ENCODE measurements at places on chromosomes 6 and 20. TPM values are rescaled to one million over a fixed set of nuclear protein-coding genes. Genes with fewer than 3 reads are reported as not detected.

DNA sequence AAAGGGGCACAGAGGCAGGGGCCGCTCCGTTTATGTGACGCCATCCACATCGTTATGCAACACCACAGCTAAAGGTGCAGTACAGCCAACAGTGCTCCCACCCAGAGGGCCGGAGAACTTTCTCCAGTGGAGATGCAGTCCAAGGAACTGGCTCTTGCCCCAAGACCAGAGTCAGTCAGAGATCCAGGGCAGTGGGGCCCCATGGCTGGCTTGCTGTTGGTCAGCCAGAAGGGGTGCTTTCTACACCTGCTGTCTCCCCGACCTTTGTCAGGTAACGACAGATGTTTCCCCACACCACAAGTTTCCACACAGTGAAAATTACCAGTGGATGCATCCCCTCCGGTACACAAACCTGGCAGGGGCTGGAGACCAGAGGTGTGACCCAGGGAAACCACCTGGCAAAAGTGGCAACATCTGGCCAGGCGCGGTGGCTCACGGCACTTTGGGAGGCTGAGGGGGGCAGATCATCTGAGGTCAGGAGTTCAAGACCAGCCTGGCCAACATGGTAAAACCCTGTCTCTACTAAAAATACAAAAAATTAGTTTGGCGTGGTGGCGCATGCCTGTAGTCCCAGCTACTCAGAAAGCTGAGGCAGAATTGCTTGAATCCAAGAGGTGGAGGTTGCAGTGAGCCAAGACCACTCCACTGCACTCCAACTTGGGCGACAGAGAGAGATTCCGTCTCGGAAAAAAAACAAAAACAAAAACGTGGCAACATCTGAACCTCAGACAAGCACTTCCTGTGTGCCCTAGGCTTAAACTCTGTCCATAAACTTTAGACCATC, 34.9 kb downstream of the UBE2V1 start:
- H3K4me3 ChIP-seq, result no peak overlapping the region
- H3K27ac ChIP-seq, result no peak overlapping the region
- H3K36me3 ChIP-seq, result peaks cover 9% of the 10 kb centered on the region
- H3K27me3 ChIP-seq, result no peaks in the 10 kb centered on the region
- H3K4me1 ChIP-seq, result peaks cover 4% of the 10 kb centered on the region

Gene C6orf141
- not detected for total RNA-seq

DNA sequence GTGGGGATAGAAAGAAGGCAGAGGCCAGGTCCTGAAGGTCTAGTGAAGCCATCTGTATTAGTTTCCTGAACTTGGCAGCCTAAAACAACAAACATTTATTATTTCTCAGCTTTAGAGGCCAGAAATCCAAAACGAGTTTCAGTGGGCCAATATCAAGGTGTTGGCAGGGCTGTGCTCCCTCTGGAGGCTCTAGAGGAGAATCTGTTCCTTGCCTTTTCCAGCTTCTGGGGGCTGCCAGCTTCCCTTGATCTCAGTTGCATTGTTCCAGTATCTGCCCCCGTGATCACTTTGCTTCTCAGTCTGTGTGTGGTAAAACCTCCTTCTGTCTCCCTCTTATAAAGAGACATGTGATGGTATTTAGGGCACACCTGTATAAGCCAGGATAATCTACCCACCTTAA, 82.4 kb downstream of the MAFB start:
- no peak for DNase-seq
- H3K27me3 ChIP-seq, result peaks cover 42% of the 10 kb centered on the region
- no peak overlapping the region for H3K27ac ChIP-seq
- no peaks in the 10 kb centered on the region for H3K36me3 ChIP-seq
- H3K4me1 ChIP-seq, result no peaks in the 10 kb centered on the region

GRCh38 chr6:135397172-135397952, 100.2 kb downstream of the AHI1 start:
- H3K27ac ChIP-seq, result no peak overlapping the region
- no peak overlapping the region for H3K4me3 ChIP-seq
- DNase-seq, result no peak
- H3K36me3 ChIP-seq, result peaks cover 10% of the 10 kb centered on the region
- no peaks in the 10 kb centered on the region for H3K4me1 ChIP-seq
- no peaks in the 10 kb centered on the region for H3K27me3 ChIP-seq

- no peaks in the 10 kb centered on the region for H3K36me3 ChIP-seq
- no peak for DNase-seq
- H3K27me3 ChIP-seq, result no peaks in the 10 kb centered on the region
- peak overlapping the region; percentile 39 for H3K27ac ChIP-seq
Observed at GRCh38 chr6:24909241-24910216, 26.2 kb downstream of the RIPOR2 start.

Gene GHRH
- not detected for total RNA-seq

DNA sequence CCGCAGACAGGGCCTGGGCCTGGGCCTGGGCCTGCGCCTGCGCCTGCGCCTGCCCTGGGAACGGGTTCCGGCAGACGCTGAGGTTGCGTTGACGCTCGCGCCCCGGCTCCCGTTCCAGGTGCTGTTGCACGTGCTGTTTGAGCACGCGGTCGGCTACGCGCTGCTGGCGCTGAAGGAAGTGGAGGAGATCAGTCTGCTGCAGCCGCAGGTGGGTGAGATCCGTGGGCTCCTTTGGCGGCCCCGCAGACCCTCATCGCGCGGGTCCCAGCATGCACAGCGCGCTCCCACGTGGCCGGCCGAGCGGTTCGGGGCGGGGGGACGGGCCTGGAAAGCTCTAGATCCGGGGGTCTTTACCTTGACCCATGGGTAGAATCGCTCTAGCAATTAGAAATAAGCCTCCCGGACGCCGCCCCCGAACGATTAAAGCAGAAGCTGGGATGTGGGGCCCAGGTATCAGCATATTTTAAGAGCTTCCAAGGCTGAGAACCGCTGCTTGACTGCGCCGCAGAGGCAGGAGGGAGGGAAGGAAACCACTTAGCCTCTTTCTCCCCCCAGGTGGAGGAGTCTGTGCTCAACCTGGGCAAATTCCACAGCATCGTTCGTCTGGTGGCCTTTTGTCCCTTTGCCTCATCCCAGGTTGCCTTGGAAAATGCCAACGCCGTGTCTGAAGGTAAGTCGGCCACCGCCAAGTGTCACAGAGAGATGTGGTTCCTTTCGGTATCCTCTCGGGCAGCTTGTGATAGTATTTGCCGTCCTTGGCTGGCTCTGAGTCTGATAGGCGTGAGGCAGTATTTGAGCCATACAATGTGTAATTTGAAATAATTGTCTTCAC, 508 bp downstream of the NOP56 start:
- H3K27ac ChIP-seq, result peak overlapping the region; percentile 82
- DNase-seq, result no peak
- peaks cover 31% of the 10 kb centered on the region for H3K36me3 ChIP-seq
- H3K4me3 ChIP-seq, result peak overlapping the region; percentile 92

DNA sequence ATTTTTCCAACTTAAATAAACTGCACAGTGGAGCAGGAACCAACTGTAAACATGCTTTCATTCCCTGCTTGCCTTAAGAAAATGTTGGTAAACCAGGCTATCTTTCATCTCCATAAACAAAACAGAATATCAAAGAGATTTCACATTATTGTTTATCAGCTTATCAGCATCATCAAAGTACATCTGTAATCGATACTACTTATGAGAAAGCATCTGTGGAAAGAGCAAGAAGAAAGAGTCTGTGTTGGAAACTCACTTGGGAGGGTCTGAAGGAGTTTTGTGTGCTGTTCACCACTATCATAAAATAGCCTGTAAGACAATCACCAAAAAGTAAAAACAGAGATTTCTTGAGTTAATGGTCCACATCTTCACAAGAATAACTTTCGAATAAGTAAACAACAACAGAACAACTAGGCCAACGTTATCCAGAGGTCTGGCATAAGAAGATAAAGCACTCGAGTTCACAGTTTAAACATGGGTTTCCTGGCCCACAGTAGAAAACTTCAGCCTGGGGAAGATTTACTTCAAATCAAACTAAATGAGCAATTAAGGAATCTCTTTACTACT, 47.9 kb downstream of the EPB41L2 start:
- no peaks in the 10 kb centered on the region for H3K27me3 ChIP-seq
- no peaks in the 10 kb centered on the region for H3K36me3 ChIP-seq
- H3K27ac ChIP-seq, result no peak overlapping the region
- H3K4me3 ChIP-seq, result no peak overlapping the region
- peaks cover 41% of the 10 kb centered on the region for H3K4me1 ChIP-seq

Gene ABHD12
- 48.8 TPM for total RNA-seq

- H3K36me3 ChIP-seq, result no peaks in the 10 kb centered on the region
- H3K27me3 ChIP-seq, result no peaks in the 10 kb centered on the region
- peaks cover 39% of the 10 kb centered on the region for H3K4me1 ChIP-seq
- no peak overlapping the region for H3K27ac ChIP-seq
Observed at GRCh38 chr20:61748376-61748775, 317.3 kb downstream of the TAF4 start.

Gene ADGB
- total RNA-seq, result not detected

- H3K27ac ChIP-seq, result no peak overlapping the region
- H3K4me1 ChIP-seq, result peaks cover 10% of the 10 kb centered on the region
- DNase-seq, result no peak
- no peak overlapping the region for H3K4me3 ChIP-seq
Observed at GRCh38 chr6:85355816-85356215, 94.1 kb upstream of the NT5E start.

GRCh38 chr20:2619961-2620595, 32.4 kb upstream of the NOP56 start:
- no peak for DNase-seq
- peaks cover 15% of the 10 kb centered on the region for H3K27me3 ChIP-seq
- H3K27ac ChIP-seq, result no peak overlapping the region
- H3K4me1 ChIP-seq, result no peaks in the 10 kb centered on the region
- no peak overlapping the region for H3K4me3 ChIP-seq

GRCh38 chr6:48426636-48427035, 315.6 kb upstream of the PTCHD4 start:
- peaks cover 38% of the 10 kb centered on the region for H3K4me1 ChIP-seq
- H3K27me3 ChIP-seq, result no peaks in the 10 kb centered on the region
- H3K27ac ChIP-seq, result no peak overlapping the region
- DNase-seq, result no peak

GRCh38 chr20:58072695-58073671, 155.5 kb downstream of the ANKRD60 start:
- peaks cover 12% of the 10 kb centered on the region for H3K4me1 ChIP-seq
- H3K4me3 ChIP-seq, result no peak overlapping the region
- peaks cover 11% of the 10 kb centered on the region for H3K27me3 ChIP-seq
- DNase-seq, result no peak
- no peaks in the 10 kb centered on the region for H3K36me3 ChIP-seq

DNA sequence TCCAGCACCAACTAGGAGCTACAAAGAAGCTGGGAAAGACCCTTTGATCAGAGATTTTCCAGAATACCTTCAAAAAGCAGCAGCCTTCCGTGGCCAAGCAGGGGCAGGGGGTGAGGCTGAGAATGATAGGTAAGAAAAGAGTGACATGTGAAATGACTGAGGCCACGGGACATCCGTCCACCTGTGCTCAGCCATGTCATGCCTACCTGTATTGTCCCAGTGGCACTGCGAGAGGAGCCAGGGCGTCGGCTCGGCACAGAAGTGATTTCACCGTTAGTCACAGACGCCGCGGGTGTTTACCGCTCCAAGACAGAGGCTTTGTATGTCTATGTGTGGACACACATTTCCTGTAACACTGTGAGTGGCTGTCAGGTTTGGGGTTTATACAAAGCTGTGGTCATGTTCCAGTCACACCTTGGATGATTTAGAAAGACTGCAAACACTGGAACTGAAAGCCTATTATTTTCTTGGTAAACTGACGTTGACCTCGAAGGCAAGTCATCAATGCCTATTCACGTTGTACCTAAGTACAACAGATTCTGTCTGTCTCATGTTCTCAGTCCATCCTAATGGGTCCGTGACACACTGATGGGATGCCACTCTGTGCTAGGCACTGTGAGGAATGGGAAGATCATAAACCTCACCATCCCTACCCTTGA, 32.1 kb upstream of the JAG1 start:
- H3K27me3 ChIP-seq, result no peaks in the 10 kb centered on the region
- H3K36me3 ChIP-seq, result no peaks in the 10 kb centered on the region
- H3K4me1 ChIP-seq, result peaks cover 31% of the 10 kb centered on the region
- no peak for DNase-seq
- no peak overlapping the region for H3K27ac ChIP-seq

GRCh38 chr6:6975459-6976111, 132.2 kb upstream of the RREB1 start:
- no peak for DNase-seq
- H3K4me1 ChIP-seq, result no peaks in the 10 kb centered on the region
- no peak overlapping the region for H3K4me3 ChIP-seq
- no peak overlapping the region for H3K27ac ChIP-seq
- no peaks in the 10 kb centered on the region for H3K27me3 ChIP-seq
- H3K36me3 ChIP-seq, result no peaks in the 10 kb centered on the region

- no peak overlapping the region for H3K4me3 ChIP-seq
- no peak overlapping the region for H3K27ac ChIP-seq
- no peaks in the 10 kb centered on the region for H3K27me3 ChIP-seq
- peaks cover 9% of the 10 kb centered on the region for H3K4me1 ChIP-seq
Observed at GRCh38 chr6:134503585-134504281, 185.8 kb upstream of the SGK1 start.

Gene PANK2
- total RNA-seq, result 39.7 TPM

- H3K27ac ChIP-seq, result no peak overlapping the region
- H3K4me1 ChIP-seq, result peaks cover 12% of the 10 kb centered on the region
Observed at GRCh38 chr6:108868647-108869046, 20.4 kb downstream of the ARMC2 start.

Gene SLC32A1
- total RNA-seq, result not detected

Gene GNMT
- not detected for total RNA-seq

- H3K27ac ChIP-seq, result no peak overlapping the region
- peaks cover 3% of the 10 kb centered on the region for H3K36me3 ChIP-seq
- H3K4me1 ChIP-seq, result peaks cover 15% of the 10 kb centered on the region
- H3K4me3 ChIP-seq, result no peak overlapping the region
- H3K27me3 ChIP-seq, result no peaks in the 10 kb centered on the region
- no peak for DNase-seq
Observed at GRCh38 chr6:44965708-44966107, 362.4 kb upstream of the RUNX2 start.

GRCh38 chr6:157791450-157791849, 31.6 kb upstream of the SNX9 start:
- H3K4me3 ChIP-seq, result no peak overlapping the region
- no peak for DNase-seq

Gene PAK5
- total RNA-seq, result not detected

Gene DLL1
- 0.35 TPM for total RNA-seq

Gene CPXM1
- 6.3 TPM for total RNA-seq

Gene OGFRL1
- 3.9 TPM for total RNA-seq

DNA sequence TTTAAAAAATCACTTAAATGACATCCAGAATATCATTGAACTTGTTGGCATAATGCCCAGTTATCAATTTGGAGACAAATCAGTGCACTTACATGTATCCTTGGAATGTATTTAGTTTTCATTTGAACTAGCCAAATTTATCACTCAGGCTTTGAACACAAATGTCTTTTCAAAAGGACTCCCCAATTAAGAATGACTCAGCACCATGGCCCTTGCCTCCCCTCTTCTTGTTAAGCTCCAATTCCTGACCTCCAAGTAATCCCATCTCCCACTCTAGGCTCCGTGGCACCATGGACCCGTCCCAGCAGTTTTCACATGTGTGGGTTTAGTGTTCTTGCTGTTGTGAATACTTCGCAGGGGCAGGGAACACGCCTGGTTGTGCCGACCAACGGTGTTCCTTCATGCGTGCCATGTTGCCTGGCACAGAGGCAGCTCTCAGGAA, 2.7 kb downstream of the AKAP12 start:
- no peaks in the 10 kb centered on the region for H3K27me3 ChIP-seq
- peak overlapping the region; percentile 86 for H3K4me3 ChIP-seq
- peaks cover 40% of the 10 kb centered on the region for H3K4me1 ChIP-seq
- no peaks in the 10 kb centered on the region for H3K36me3 ChIP-seq
- peak overlapping the region; percentile 76 for H3K27ac ChIP-seq
